Skin of body (tissue), 3 donors: ENCODE measurements at places on chromosomes 5 and 9. TPM values are rescaled to one million over a fixed set of nuclear protein-coding genes. Genes with fewer than 3 reads are reported as not detected.

DNA sequence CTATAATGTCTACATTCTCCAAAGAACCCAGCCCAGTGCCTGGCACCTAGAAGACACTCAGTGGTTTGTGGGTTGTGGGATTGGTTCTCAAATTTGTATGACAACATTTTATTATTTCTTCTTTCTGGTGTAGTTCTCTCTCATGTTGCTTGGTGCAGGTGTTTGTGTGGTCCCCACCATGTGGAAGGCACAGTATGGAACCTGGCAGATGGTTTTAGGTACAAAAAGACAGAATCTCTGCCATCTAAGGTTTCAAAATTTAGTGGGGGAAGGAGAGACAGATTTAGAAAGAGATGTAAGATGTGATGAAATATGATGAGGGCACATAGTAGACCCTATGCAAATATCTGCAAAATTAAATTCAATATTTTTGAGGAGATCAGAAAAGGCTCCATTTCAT is 323.8 kb downstream of the CDK5RAP2 start:
- DNase-seq, result no peak

- no peak for DNase-seq
Observed at GRCh38 chr5:86979811-86980411, 287.8 kb upstream of the RASA1 start.

DNA sequence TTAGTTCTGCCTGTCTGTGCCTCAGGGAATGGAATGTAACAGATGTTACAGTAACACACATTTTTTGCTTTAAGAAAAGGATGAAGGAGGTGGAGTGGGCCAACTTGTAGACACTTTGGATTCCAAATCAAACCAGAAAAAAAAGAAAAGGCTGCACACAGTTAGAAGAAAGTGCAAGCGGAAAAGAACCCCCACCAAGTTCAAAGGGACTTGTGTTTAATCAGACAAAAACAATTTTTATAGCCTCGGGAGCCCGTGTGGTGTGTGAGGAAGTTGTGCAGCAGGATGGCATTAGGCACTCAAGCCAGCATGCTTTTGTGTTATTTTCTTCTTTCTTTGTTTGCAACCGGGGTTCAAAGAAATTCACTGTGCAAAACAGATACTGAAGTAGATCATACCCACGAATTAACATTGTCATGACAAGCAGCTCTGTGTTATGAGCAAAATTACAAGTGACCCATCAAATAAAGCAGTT is 189.5 kb downstream of the SEMA5A start:
- peak; percentile 14 for DNase-seq

The CDC20B gene
- total RNA-seq, result not detected

DNA sequence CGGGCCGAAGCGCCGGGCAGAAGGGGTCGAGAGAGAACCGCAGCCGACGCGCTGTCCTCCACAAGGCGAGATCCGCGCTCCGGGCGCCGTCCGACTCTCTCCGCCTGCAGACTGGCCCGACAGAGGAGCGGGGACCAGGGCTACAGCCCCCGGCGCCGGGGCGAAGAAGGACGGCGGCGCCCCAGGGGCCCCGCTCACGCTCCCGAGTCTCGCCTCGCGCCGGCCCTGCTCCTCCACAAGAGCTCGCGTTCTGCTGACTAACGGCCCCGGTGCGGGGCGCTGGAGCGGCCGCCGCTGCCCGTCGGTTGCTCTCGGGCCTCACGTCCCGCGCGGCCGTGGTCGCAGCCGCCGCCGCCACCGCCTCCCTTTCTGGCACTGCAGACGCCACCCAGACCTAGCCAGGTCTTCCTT is 338 bp downstream of the ABHD17B start:
- no peak for DNase-seq

DNA sequence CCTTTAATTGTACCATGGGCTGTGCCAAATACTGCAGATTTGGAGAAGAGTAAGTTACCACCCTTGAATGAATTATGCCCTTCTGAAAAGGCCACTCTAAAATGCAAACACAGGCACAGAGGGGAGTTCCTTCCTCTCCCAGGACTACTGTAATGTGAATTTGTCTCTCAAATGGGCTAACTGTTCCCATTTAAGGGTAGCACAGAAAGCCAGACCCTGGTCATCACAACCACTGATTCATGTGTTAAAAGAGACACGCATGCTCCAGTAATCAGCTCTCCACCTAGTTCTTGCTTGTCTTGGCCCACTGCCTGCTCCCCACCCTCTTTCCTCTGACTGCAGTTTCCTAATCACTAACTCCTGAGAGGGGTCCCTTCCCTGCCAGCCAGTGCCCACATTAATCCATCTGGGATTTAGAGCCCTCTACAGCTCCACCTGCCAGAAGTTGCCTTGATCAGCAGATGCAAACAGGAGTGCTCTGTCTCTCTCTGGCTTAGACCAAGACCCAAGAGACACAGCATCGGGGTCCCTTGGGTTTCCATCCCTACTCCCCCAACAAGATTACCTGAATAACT is 382.4 kb downstream of the TMEM167A start:
- DNase-seq, result no peak

DNA sequence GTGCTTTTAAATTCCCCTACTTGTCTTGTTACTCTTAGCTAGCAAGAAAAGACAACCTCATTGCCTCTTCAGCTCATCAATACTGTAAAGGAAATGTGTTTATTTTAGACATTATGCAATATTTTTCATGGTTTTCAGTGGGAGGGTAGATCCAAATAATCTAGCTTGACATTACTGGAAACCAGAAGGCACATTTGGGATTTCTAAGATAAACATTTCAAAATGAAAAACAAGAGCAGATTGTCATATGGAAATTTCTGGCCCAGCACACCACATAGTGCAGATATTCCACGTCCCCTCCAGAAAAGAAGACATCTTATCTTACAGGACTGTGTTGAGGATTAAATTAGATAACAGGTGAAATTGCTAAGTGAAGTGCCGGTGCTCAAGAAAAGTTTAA is 296.9 kb downstream of the MSX2 start:
- no peak for DNase-seq

The OR1Q1 gene
- total RNA-seq, result not detected

DNA sequence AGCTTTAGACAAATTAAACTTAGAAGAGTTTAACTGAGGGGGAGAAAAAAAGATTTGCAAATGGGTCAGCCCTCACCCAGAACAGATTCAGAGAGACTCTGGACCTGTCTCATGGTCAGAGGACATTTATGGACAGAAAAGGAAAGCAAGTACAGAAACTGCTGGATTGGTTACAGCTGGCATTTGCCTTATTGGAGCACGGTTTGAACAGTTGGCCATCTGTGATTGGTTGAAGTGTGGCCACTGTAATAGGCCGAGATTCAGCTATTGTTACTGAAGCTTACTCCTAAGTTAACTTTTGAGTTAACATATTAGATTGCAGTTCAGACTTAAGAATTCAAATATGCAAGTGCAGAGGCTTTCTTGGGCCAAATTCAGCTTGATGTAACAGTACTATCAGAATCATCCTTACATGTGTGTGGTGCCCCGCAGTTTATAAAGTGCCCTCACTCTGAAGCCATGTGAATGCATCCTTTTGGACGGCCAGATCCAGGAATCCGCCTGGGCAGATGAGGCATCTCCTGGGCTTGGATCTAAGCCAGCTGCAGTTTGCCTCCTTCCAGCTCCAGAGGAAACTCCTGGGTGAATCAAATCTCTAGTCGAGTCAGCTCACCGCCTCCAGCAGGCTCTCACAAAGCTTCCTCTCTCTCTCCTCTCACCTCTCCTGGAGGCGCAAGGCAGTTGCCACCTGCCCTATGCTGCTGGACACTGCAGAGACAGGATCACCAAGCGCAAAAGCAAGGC is 165.2 kb downstream of the ADAMTS12 start:
- DNase-seq, result no peak

DNA sequence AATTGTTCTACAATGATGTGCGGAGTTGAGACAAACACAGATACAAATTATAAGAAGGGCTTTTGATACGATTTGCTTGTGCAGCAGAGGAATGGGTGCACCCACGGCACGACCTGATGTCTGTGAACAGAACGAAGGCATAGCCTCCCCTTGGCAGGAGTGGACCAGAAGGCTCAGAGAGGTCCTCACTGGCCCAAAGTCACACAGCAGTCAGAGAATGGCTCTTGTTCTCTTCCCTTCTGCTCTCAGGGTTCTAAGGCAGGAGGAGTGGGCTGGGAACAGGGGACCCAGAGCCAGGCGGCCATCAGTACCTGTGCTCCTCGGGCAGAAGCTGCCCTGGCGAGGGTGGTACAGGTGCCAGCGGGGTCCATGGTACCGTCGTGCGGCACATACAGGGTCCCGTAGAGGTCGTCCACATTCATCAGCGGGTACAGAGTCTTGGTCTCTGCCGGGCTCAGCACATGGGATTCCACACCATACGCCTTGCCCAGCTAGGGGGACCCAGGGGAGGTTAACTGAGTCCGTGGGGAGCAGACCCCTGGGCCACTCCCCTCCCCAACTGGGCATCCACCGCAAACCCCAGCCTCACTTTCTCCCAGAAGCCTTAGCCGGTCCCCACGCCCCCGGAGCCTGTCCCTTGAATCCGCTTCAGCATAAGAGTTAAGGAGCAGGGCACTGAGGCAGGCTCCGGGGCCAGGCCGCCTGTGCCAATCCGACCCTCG is 7.0 kb downstream of the SARDH start:
- no peak for DNase-seq

GRCh38 chr9:124884376-124884775 is 22.4 kb downstream of the ARPC5L start:
- no peak for DNase-seq

The LMBRD2 gene
- 11.3 TPM for total RNA-seq

The OSTF1 gene
- total RNA-seq, result 40.8 TPM

DNA sequence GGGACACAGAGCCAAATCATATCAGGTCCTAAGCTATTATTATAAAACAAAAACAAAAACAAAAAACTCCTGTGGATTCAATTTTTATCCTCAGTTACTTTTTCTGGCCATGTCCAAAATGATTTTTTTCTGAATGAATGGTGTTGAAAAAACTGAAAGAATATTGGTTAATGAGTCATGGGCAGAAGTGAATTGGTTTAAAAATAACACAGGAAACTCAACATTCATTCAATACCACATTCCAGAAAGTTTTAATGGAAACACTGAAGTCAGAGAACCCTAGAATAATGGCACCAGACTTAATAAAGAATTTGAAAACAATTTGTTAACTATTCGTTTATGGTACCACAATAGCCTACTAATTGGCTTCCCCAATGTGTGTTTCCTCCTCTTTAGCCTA is 102.4 kb upstream of the CDH9 start:
- no peak for DNase-seq

The IFNA2 gene
- not detected for total RNA-seq

DNA sequence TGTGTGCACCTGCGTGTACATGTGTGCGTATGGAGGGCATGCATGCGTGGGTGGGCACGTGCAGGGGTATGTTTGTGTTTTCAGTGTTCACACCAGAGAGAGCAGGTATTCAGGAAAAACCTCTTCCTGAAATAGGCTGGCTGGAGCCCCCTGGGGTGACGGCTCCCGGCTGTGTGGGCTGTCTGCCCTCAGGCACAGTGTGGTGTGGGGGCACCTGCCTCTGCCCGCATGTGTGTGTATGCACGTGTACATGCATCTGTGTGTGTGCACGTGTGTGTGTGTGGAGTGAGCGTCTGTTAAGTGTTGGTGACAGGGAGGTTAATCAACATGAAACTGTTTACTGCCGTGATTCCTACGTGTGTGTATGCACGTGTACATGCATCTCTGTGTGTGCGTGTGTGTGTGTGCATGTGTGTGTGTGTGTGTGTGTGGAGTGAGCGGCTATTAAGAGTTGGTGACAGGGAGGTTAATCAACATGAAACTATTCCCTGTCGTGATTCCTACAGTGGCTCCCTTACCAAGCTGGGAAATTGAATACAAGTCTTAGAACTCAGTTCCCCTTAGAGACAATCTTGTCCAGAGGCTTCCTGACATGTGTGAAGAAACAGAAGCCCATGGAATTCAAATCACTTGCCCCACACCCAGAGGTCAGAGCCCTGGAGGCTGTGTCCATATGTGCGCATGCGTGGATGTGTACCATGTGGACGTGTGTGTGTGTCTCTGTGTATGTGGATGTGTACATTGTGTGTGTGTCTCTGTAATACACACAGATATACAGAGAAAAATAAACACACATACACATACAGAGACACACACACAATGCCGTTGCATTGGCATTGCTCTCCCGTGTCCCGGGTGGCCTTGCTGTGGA is 372.4 kb upstream of the IRX4 start:
- DNase-seq, result no peak

DNA sequence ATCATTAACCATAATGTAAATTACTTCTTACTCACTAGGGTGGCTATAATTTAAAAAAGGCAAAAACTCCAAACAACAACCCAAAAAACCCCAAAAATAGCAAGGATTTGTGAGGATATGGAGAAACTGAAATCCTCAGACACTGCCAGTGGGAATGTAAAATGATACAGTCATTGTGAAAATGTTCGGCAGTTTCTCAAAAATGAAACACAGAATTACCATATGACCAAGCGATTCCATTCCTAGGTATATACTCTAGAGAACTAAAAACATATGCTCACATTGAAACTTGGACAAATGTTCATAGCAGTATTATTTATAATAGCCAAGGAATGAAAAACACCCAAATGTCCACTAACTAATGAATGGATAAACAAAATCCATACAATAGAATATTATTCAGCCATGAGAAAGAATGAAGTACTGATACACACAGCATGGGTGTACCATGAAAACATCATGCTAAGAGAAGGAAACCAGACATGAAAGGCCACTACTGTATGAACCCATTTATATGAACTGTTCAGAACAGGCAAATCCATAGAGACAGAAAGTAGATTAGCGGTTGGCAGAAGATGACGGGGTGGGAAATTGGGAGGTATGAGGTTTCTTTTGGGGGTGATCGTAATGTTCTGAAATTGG is 119.1 kb downstream of the MAPKAP1 start:
- no peak for DNase-seq

The ZNF618 gene
- total RNA-seq, result 7.8 TPM

GRCh38 chr5:132812781-132813598 is at the start of gene SOWAHA:
SOWAHA (plus strand) TSS chr5:132813302; CDS start chr5:132813622, 320 bp downstream.
- DNase-seq, result no peak

DNA sequence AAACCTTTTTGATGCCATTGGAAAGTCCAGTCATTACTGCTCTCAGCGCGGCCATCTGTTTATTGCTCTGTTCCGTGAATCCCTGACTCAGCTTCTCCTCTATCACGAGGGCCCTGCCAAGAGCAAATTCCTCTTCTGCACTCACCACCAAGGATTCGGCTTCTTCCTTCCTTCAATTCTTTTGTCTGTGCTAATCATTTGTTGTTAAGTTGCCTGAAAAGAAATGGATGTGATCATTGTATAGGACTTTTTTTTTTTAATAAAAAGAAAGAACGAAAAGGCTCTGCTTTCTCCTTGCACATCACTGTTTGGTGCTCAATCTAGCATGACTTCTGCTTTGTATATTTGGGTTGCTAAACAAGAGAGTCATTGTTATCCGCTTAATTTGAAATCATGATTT is 128.7 kb upstream of the PIK3R1 start:
- DNase-seq, result peak; percentile 24

The PCA3 gene
- total RNA-seq, result 0.20 TPM

The FGFR4 gene
- total RNA-seq, result 6.4 TPM

DNA sequence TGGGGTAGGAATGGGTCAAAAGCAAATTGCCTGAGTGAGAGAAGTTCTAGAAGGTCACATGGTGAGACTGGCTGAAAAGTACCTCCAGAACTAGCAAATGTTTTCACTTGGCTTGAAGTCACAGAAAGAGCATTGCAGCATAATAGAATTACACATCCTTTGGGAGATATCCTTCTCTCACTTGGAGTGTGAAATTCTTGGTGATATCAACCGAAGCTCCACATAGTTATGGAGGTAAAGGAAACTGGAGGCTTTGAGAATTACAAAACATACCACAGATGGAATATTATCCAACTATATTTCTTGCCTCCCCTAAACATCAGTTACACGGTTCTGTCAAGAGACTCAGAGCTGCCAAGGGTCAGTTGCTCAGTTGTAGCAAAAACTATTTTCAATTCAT is 182.4 kb downstream of the SEMA5A start:
- no peak for DNase-seq

The ZBED3 gene
- total RNA-seq, result 2.6 TPM

The MUSK gene
- total RNA-seq, result 1.1 TPM
